Suppressor macrophage treated with lipopolysaccharide for 1 hour (primary cell): ENCODE measurements at places on chromosomes 4 and X.

GRCh38 chrX:22467571-22467970, 194.9 kb downstream of the CBLL2 start:
- no peak for DNase-seq

DNA sequence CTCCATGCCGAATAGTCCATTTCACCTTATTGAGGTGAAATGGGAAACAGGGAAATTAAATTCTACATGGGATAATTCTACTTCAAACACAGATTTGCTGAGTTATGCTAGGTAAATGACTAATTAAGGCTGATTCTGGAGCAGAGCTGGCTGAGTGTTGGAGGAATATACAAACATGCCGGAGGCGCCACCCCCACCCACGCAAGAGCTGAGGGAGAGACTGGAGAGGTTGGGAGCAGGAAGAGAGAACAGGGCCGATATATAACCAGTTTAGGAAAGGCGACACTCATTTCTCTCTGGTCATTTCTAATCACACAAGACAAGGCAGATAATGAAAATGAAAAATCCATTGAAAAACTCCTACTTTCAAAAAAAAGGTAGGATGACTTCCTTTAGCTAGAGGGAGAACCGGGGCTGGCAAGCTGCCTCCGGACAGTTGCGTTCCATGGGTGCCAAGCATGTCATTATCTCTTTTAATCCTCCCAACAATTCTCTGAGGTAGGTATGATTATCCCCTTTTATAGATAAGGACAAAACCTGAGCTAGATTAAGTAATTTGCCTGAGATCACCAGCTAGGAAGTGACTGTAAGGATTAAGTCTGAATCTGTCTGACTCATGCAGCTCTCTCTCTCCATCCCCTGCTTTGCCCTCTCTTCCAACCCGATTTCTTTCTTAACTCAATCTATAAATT, 27.6 kb upstream of the CFAP299 start:
- no peak for DNase-seq

DNA sequence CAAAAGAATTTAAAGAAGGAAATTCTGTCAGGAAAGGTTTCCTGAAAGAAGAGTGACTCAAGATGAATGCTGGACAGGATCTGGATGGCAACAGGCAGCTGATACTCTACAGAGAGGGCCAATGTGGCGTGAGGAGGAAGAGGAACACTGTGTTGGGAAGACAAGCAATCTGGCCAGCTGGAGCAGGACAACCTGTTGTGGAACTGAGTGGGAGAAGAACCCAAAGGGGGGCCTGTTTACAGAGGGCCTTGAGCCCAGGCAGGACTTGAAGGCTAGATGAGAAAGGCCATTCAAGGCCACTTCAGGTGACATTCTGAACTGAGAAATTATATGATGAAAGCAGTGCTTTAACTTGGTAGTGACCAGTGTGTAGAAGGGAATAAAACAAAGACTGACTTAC, 8.5 kb downstream of the OTUD4 start:
- no peak for DNase-seq

DNA sequence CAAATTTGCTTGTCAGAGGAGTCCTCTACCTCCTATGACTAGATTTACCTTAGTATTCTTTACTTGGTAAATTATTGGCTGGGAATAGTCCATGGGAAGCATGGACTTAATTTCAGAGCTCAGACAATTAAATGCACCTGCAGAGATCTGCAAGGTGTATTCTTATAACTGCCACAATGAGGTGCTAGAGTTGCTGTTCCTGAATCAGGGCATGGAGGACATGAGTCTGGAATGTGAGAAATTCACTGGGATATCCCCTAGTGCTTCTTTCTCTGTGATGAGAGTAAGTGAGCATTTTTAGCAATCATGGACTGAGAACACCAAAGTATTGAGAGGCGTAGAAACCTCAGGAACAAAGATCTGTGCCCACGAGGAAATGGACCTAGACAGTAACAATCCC, 32.9 kb upstream of the GRID2 start:
- DNase-seq: no peak

DNA sequence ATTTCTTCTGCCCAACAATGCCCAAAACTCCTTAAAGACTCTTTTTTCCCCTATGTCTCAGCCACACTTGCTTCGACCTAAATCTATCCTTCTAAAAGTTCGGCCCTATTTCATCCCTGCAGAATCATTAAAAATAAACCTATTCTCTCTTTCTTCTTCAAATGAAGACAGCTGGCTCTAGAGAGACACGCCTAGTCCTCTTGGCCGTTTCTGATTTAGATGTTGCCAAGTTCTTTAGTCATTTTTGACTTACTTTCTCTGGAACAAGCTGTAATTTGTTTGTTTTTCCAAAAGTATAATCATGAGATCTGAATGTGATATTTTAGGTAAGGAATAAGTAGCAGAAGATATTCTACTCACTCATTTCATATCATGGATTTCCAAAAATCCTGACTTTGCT, 211.6 kb downstream of the CENPC start:
- no peak for DNase-seq

GRCh38 chr4:126727461-126727860, 905.3 kb upstream of the INTU start:
- DNase-seq: no peak

DNA sequence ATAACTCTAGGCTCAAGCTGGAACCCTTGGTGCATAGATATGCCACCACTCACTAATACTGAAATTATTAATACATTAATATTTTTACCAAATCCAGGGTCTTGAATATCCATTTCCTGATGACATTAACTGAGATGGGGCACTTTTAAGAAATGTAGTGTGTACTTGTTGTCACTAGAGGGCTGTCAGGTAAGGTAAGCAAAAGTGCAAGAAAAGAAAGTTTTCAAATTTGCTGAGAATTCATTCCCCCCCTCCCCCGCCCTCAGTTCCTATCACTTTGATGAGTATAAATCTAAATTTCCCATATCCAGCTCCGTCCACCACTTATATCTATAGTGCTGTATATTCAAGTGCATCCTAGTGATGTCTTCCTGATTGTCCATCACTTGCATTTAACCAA, 20.5 kb upstream of the WDR44 start:
- no peak for DNase-seq

- no peak for DNase-seq
Measured at GRCh38 chr4:101418466-101418865, 71.1 kb upstream of the PPP3CA start.

- no peak for DNase-seq
Measured at GRCh38 chr4:3687538-3687937, 78.6 kb upstream of the ADRA2C start.

GRCh38 chr4:112288455-112288854, 2.8 kb upstream of the TIFA start:
- DNase-seq: no peak

- DNase-seq: no peak
Measured at GRCh38 chr4:24404281-24404680, 180.1 kb downstream of the DHX15 start.

- no peak for DNase-seq
Measured at GRCh38 chr4:134747108-134747805, 545.7 kb upstream of the PABPC4L start.

DNA sequence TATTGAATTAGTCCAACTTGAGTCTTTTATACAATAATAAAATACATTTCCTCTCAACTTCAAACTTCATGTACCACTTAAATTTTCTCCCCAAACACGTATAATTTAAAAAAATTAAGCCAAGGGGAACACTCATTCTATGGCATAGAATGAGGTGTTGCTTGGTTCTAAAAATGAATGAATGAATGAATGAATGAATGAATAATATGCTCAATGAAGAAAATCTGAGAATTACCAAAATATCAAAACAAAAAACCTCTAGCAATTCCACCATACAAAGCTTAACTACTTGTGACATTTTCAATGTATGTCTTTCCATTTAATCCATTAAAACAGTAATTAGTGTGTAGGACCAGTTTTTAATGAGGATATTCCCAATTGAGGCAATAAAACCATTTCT, 62.7 kb upstream of the PLAC8 start:
- DNase-seq: no peak
